ENCODE measurements at places on chromosomes 16 and 17.

DNA sequence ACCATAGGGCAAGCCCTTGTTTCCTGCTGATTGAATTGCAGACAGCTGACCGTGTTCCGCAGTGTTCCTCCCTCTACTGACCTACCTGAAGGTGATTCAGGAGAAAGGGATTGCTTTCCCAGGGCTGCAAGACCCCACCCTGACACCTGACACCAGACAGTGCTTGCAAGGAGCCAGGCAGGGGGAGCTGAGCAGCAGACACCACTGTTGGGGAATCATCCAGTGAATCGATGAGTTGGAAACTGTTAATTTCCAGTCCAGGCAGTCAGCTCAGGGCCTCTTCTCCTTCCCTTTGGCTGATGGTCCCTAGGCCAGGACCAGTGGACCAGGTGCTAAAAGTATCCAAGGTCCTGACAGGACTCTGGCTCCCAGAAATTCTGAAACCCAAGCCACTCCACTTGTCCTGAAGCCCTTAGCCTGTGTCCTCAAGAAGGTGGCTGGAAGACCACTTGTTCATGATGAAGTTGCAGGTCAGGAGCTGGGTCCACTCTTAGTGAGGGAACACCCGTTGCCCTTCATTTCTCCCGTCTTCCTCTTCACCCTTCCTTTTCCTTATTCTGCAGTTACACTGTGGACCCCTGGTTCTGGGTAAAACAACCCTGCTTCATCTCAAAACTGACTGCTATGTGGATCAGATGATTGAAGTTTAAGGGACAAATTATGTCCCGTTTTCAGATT, 9.5 kb upstream of the UNK start:
- DNase-seq, result peak; percentile 62

- no peak for DNase-seq
Measured at GRCh38 chr16:19573997-19574396, 18.5 kb downstream of the VPS35L start.

- peak; percentile 61 for DNase-seq
Measured at GRCh38 chr16:11151885-11152629, 103.9 kb downstream of the SOCS1 start.

DNA sequence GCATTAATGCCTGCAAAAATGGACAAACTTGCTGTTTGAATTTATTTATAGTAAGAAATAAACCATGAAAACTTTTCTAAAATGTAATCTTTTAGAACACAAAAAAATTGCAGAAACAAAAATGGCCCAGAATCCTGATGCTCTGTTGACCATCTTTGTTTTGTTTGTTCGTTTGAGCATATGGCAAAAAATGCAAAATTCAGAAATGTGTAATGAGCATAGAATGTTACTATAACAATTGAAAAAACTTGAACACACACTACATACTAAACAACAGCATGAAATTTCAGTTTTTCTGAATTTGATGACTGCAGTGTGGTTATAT, 1.1 kb upstream of the KPNA2 start:
- DNase-seq, result no peak

GRCh38 chr16:22787466-22788192, 26.3 kb upstream of the HS3ST2 start:
- DNase-seq, result peak; percentile 87
